NCI-H187 (cell line): ENCODE measurements at places on chromosomes 1 and 21.

DNA sequence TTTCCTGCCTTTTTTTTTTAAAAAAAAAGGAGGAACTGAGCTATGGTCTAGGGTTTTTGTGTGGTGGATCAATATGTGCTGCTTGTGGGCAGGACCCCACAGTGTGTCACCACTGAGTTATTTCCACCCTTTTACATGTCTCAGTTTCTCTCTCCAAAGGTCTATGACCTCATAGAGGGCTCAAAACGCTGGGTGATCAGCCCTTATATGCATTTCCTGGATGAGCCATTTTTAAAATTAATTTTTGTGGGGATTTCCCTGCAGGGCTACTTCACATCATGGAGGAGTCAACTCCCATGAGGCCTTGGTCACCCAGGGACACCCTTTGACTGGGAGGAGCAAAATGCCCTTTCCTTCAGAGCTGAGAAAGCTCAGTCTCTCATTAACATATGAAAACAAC lies 20.7 kb upstream of the HAO2 start:
- DNase-seq: no peak

- no peak for DNase-seq
Observed at GRCh38 chr1:9886092-9886742, 23.9 kb downstream of the CTNNBIP1 start.

DNA sequence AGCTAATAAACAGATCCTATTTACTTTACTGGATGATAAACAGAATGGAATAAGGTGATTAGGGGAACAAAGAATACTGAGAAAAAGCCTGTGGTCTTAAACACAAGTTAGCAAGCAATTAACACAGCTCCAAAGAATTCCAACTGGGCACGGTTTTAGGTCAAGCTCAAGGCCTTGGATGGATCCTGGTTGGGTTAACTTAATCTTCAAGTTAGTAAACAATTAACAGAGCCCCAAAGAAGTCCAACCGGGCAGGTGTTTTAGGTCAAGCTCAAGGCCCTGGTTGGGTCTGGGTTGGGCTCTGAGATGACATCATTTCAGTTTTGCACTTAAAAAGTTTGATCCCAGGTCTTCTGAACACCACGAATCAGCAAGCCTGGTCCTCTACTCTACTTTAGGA lies 1086.3 kb upstream of the TMPRSS15 start:
- DNase-seq: no peak

DNA sequence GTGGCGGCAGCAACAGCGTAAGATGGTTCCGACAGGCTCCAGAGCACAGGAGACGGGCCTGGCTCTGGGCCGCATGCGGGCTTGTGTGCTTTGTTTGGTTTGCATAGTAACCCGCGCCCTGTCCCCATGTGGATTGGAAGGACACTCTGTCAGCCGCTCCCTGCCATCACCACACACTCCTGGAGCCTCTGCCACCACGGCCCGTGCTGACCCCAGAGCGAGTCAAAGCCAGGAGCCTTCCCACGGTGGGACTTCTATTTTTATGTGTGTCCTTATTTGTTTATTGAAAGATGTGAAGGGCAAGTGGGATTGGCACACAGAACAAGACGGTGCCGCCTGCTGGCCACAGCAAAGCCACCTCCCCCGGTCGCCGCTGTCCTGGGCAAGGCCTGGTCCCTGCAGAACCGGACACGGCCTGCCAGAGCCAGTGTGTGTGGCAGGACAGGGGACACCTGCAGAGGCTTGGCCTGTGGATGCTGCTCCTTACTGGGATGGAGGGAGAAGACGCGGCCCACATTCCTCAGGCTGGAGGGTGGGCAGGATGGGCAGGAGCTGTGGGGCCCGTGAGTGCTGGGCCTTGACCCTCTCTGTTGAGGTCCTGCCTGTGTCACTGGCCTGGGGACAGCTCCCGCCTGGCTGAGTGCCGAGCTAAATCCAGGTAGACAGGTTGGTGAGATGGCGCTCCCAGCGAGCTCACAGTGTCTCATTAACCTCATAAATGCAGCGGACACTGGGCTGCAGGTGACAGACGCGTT lies 64.4 kb downstream of the AGPAT3 start:
- no peak for DNase-seq

GRCh38 chr21:36839123-36839522 lies 127.3 kb downstream of the HLCS start:
- DNase-seq: no peak

DNA sequence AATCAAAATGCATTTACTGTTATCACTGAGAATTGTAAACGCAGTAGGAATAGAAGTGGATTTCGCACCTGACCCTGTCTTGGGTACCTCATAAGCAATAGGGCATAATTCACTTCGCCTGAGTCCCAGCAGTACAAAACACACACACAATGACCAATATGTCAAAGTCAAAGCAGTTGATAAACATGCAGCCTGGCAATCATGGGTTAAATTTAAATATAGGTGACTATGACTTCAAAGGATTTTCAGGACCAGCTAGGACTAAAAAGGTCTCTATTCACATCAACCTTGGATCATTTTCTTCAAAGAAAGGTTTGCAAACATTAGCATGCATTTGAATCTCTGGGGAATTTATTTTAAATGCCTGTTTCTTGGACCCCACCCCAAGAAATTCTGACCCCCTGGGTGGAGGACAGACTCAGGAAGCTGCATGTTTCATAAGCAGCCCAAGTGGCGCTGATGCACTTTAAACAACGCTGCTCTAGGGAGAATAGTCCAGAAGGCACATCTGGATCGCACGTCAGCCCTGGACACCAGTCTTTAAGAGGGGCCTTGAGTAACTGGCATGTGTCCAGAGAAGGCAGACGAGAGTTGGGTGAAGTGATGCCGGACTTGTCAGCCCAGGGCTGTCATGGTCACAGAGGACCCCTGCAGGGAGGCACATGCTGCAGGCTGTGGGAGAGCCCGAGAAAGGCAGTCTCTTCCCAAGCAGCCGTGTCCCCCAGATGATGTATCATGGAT lies 55.7 kb upstream of the EFHD2 start:
- no peak for DNase-seq

DNA sequence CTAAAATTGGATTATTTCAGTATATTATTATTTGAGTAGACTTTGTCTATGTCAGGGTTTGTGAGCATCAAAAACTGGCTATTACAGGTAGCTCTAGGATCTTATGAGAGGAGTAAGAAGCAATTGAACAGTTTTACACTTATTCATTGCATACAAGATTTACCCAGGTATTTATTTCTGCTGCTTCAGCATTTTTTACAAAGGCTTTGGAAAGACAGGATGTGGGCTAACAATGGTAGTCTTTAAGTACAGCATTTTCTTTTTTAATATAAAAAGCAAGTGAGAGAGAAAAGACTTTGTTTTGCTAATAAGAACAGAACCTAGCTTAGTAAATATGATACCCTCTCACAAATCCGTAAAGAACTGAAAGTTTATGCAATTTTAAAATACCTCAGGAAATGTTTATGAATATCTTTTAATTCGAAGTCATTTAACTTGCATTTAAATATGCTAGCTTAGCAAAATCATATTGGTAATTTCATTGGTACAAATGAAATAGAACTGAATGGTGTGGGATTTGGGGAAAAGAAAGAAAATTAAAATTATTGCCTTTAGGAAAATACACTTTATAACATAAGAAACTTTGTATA lies 32.1 kb upstream of the RGS18 start:
- DNase-seq: no peak

DNA sequence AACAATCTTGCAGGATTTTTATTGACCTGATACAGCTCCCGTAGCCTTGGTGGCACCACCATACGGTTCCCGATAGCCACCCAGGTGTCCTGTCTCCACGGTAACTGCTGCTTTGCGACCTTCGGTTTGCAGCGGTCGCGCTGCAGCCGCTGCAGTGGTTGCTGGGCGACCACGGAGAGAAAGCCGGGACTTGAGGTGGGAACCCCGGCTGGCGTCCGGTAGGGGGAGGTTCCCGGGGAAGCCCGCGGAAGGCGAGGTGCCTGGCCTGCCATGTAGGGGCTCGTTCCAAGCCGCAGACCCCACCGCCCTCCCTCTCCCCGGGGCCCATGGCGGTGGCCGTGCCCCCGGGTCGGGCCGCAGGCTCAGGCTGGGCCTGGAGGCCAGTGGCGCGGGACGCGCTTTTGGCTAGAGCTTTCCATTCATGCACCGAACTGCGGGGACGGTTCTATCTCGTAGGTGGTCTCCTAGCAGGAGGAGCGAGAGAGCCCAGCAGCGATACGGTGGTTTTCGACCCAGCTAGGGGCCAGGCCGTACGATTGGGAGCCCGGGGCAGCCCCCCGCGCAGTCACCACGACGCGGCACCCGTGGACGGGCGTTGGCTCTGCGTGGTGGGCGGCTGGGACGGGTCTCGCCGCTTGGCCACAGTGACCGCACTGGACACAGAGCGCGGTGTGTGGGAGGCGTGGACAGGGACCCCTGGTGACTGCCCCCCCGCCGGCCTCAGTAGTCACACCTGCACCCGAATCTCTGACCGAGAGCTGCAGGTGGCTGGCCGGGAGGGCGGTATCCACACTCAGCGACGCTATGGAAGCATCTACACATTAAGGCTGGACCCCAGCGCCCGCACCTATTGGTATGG lies at the start of gene KLHDC9:
Gene KLHDC9, plus strand, starts transcription at position 152 of the 859 bp plus-strand sequence. Its CDS starts 175 bp downstream, at position 327.
- DNase-seq: peak; percentile 98

- no peak for DNase-seq
Observed at GRCh38 chr1:189678779-189679178, 798.9 kb downstream of the BRINP3 start.

- no peak for DNase-seq
Observed at GRCh38 chr1:234886081-234886984, 242.3 kb downstream of the TOMM20 start.
